ENCODE measurements at places on chromosomes 5 and 9.

DNA sequence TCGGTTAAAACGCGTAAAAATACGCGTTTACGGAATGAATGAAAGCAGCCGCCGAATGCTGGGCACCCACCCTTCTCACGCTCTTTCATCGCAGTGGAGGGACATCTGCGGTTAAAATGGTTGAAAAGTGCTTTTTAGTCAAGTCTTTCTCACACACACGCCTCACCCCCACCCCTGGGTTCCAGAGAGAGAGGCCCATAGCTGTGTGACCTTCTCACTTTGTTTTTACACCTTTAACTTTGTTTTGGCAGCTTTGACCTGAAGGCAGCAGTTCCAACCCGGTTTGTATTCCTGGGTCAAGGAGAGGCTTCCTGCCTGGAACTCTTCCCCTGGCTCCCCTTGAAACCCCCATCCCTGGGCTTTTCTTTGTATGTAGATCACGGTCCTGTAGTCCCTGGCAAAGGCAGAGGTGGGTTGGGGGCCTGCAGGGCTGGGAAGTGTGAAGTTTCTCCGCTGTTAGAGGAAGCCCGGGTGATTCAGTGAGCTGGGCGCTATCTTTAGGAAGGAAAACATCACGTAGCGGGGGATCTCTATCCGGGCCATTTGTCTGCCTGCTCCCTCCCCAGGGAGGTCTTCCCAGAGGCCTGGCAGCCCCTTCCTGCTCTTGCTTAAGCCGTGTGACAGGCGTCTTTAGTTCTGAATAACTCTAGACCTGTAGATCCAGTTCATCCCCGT is 29.6 kb downstream of the SPRY4 start:
- no peak for DNase-seq

DNA sequence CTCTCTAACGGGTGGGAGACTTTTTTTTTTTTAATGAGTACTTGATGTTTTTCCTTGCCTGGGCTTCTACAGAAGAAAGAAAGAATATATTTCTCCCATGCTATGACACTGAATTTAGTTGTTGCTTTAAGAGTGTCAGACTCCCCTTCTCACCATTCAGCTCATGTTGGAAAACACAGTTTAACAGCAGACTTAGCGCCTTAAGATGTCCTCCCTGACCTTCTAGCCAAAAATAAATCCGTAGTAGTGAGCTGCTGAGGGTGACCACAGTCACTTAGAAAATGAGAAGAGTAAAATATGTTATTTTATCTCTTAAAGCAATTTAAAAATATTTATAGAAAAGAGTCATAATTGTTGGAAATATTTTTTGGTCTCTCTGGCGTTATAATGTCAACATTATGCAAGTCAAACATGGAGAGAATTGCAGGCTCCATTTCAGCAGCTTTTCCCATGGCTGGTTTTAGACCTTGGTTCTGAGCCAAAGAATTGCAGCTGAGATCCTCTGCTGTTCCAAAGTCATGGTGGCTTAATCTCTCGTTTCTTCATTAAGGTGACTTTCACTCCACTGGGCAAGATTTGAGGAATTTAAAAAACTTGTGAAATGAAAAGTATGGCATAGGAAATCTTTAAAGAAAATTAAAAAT is 143.5 kb downstream of the GHR start:
- no peak for DNase-seq

DNA sequence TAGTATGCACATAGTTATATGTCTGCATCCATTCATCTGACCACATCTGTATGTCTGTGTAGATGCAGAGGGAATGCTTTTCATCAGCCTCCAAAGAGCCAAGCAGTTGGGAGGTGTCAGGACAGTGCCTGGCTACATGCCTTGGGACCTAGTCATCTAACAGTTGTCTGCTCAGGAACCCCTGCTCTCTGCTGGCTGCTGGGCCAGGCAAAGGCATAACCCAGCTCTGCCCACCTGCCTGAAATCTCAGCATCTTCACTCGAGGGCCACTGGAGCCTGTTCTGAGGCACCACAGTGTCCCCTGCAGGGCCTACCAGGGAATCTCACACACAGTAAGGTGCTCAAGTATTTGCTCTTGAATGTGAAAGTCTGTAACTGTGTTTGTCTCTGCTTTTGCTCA is 3.7 kb downstream of the C9orf50 start:
- no peak for DNase-seq

- DNase-seq, result no peak
Measured at GRCh38 chr9:127055745-127056402, 66.6 kb downstream of the ANGPTL2 start.

GRCh38 chr5:107570805-107571531 is 99.8 kb downstream of the EFNA5 start:
- peak; percentile 10 for DNase-seq

DNA sequence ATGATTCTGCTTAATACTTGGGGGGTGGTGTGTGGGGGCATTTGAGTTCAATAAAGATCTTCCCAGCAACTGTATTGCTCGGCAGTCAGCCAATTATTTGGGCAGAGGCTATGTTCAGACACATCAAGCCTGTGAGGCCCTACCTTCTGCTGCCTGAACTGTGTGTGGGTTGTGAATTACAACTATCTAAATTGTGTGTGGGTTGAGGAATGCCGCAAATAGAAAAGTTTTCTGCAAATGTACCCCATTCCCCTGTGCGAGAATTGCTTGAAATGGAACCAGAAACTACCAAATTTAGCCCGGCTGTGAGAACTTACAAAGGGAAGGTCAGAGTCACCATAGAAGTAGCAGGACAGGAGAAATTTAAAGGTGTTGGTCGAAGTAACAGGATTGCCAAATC is 360.0 kb upstream of the PIK3R1 start:
- DNase-seq, result no peak

All from activated CD4-positive, alpha-beta T cell treated with anti-CD3 and anti-CD28 coated beads, Interleukin-2, amount 50 U/mL, for 48 hours (primary cell).